Globus pallidus (tissue), 1 donor: ENCODE measurements at places on chromosomes 5 and 9.

DNA sequence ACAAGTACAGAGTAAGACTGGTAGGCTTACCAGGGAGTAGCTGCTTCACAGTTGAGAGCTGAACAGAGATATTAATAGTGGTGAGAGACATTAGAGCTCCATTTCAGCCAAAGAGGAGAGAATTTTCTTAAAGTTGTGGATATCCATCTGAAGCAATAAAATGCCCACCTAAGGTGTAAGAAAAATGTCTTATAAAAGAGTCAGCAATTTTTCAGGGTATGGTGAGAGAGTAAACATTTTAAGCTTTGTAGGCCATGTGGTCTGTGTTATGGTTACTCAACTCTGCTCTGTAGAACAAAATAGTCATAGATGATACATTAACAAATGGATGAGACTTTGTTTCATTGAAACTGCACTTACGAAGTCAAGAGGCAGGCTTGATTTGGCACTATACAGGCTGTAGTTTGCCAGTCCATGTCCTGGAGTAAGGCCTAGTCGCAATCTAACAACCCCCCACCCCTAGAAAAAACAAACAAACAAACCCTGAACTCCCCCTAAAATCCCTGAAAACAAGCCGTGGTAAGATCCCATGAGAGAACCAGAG lies 945.4 kb upstream of the SEMA6A start:
- no peak for DNase-seq

GRCh38 chr5:88934439-88934838 lies 51.5 kb upstream of the MEF2C start:
- no peak for DNase-seq

- no peak for DNase-seq
Measured at GRCh38 chr5:75460532-75460931, 50.9 kb downstream of the CERT1 start.

DNA sequence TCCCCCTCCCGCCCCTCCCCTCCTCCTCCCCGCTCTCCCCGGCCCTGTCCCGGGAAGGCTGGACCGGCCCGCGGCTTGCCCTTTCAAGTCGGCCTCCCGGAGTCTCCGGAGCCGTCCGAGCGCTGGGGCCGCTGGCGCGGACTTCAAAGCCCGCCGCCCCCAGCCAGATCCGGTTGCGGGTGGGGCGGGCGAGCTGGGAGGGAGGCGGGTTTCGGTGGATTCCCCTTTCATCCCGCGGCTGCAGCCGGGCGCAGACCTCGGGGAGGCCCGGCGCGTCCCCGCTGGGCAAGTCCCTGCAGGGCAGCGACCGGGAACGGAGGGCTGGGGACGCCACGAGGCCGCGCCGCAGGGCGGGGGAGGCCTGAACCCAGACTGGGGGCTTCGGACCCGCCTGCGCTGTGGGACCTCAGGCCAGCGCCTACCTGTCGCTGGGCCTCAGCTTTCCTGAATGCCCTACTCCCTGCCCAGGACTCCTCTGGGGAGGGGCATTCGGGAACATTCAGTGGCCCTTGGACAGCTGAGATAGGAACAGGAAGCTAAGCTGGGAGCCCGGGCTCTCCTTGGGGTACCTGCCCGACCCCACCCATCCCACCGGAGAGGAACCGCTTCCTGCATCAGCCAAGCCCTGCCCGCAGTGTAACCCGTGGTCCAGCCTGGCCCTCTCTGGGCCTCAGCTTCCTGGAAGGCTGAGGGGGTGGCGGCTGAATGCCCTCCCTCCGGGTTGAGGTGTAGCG lies 23.4 kb downstream of the C9orf50 start:
- DNase-seq: no peak

DNA sequence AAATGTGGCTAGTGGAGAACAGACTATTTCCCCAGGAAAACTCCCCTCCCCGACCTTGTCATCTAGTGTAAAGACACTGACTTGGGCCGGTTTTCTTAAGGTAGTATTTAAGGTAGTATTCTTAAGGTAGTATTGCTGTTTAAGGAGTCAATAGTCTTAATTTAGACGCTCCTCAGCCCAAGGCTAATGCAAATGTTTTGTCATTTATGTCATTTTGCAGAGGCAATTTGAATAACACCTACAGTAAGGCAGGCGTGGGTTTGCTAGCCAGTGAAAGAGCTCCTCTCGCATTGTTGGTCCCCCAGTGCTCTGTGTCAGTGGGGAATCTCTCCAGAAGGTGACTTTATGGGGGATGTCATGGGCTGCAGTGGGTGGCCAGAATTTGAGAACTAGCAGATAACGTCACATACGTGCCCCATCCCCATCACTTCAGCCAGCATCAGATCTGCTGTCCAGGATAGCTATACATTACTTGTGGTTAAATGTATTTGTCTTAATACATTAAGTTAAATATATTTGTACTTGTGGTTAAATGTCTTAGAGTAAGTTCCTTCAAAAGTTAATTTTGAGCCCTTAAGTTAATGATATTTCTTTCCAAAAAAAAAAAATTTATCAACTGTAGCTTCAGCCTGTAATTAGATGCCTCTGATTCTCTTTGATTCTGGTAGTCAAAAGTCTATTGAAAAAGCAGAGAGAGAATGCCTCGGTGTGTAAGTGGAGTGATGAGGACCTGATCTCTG lies 2.6 kb downstream of the PPP1R26 start:
- DNase-seq: no peak

DNA sequence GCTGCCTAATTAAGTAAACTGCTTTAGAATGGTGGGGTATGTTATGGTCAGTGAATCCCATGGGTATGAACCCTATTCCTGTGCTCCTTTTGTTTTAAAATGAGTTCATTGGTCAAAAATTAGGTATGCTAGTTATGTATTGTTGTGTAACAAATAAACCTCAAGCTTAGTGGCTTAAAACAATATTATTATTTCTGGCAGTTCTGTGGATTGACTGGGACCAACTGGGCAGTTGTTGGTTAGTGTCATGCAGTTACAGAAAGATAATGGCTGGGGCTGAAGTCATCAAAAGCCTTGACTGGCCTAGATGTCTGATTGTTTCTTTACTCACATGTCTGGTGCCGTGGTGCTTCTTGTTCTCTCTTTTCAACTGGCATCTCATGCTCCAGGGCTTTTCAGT lies 8.9 kb upstream of the PTAR1 start:
- no peak for DNase-seq

- DNase-seq: no peak
Measured at GRCh38 chr5:167895899-167896659, 395.4 kb upstream of the WWC1 start.

DNA sequence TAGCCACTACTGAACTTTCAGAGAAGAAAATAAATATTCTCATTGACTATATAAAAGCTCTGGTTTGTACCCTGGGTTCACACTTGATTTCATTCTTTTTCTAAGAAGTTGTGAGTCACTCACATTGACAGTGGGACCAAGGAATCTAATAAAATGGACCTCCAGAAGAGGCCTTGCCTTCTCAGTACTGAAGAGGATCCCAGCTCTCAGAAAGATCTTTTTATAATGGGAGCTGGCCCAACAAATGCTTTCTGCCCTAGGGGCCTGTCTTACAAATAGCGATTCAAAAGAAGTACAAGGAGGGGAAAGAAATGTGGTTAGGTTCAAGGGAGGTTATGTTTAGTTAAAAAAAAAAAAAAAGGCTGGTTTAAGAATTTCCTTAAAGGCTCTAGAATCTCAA lies 237.9 kb downstream of the ISL1 start:
- DNase-seq: no peak

- DNase-seq: no peak
Measured at GRCh38 chr5:149254506-149254905, 17.2 kb upstream of the AFAP1L1 start.

- DNase-seq: no peak
Measured at GRCh38 chr5:148542812-148543211, 111.5 kb downstream of the HTR4 start.

GRCh38 chr9:133493428-133493827 lies 14.5 kb upstream of the SLC2A6 start:
- DNase-seq: no peak

DNA sequence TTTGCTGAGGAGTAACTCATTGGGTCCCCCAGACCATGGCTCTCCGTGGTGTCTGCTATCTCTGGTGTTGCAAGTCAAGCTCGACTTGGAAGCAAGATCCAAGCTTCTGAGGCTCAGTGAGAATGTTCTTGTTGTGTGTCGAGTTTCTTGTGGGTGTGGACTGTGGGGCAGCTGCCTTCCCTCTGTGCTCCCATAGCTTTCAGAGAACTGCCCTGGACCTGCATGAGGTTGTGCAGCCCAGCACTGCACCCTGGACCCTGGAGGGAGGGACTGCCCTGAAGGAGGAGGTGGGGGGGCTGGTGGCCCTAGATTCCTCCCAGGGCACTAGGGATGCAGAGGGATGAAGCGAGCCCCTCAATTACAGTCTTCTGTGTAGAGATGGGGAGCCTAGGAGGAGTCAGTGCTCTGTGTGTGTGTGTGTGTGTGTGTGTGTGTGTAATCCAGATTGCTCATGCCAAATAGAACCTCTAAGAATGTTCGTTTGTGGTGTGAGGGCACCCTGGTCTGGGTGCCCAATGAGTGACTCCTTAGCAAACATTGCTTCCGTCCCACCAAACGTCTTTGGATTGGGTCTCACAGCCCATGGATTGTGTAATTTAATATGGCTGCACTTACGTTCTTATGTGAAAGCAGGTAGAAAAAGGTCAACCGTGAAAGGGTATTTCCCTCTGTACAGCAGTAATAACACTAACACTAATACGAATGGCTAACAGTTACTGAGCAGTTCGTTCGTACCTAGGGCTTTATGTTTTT lies 143.3 kb upstream of the LMX1B start:
- no peak for DNase-seq

DNA sequence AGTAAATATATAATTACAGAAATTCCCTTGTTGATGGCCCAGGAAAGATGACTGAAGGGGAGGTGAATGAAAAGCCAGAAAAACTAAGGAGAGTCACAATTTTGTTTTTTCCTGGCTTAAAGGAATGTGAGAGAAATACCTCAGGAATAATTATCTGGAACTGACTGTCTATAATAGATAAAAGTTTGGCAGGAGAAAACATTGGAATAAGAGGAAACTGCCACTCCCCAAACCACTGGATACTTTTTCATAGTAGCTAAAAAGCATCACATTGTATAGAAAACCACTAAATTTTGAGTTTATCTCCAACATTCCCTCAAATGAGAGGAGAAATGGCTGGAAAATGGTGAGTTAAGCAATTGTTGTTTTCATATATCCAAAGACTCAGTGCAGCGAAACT lies 326.0 kb downstream of the NPR3 start:
- DNase-seq: no peak

DNA sequence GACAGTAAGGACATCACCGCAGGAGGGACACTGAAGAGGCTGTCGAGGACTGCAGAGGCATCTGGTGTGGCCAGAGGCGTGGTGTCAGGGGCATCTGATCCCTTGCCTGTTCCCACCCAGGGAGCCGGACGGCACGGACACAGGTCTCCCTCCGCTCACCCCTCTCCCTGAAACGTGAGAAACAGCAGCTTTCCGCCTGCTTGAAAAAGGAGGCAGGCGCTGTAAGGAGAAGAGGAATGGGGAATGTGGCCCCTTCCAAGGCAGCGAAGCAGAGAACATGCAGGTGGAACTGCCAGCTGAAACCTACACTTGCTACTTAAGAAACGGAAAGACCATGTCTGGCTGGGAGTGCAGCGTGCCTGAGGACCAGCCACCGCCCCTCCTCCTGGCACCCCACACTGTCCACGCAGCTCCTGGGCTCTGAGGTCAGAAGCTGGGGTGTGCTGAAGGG lies 176.2 kb downstream of the GAPVD1 start:
- DNase-seq: no peak

- DNase-seq: no peak
Measured at GRCh38 chr5:160537116-160537515, 115.5 kb downstream of the PTTG1 start.

DNA sequence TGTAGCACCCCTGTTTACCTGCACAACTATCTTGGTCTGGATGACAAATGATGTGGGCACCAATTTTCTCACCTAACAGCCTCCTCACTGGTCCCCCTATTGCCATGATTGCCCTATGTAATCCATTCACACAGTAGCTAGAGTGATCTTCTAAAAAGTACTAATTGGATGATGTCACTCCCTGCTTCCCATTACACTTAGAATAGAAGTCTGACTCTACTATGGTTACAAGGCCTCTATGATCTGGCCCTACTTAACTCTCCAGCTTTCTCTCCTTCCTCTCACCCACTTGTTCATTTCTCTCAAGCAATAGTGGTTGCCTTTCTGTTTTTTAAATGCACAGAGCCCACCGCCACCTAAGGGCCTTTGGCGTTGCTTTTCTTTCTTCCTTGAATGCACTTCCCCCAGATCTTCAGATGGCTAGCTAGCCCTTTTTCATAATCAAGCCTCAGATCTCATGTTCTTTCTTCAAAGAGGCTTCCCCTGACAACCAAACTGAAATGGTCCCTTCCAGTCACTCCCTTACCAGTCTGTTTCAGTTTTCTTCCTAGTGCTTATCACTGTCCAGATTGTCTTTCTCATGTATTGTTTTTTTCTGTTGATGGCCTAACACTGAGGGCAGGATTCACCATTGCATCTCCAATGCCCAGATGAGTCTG lies 8.7 kb downstream of the IGIP start:
- no peak for DNase-seq

- DNase-seq: no peak
Measured at GRCh38 chr5:115602591-115603125, 379 bp upstream of the TICAM2 start.

DNA sequence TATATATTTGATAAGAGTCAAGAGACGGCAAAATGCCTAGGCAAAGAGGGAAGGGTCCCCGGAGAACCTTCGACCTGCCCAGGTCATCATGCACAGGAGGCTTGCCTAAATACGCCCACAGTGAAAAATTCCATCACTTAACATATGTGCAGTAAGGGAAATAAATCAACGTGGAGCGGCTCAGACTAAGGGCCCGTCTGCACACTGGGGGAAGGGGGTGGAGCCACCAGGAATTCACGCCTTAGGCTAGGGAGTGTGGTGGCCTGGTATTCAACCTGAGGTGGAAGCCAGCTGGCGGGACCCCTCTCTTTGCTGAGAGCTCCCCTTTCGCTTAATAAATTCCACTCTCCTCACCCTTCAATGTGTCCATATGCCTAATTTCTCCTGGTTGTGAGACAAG lies 8.3 kb downstream of the PTBP3 start:
- DNase-seq: no peak

DNA sequence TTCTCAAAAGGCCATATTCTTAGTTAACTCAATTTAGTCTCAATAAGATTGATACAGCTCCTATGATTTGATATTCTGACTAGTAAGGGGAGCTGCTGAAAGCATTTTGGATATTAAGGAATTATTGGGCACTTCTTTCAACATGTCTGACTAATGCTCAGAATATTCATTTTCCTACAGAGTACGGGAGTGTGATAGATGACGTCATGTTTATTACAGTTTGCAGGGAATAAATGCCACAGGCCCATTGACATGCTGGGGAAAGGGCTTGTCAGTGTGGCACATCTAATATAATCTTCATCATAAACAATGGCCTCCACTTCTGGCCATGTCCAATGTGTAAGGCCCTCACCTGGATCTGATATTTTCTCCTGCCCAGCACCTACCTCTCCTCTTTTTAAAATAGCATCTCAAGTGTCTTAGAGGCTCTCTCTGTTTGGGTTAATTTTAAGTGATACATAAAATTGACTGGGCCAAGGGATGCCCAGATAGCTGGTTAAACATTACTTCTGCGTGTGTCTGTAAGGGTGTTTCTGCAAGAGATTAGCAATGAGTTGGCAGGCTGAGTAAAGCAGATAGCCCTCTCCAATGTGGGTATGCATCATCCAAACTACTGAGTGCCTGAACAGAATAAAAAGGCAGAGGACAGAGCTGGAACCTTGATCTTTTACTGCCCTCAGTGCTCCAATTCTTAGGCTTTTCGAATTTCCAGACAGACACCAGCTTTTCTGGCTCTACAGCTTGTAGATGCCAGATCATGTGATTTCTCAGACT lies 99.3 kb downstream of the SLC24A2 start:
- no peak for DNase-seq

GRCh38 chr9:133733421-133733795 lies 4.7 kb downstream of the SARDH start:
- no peak for DNase-seq

GRCh38 chr9:96408409-96409280 lies 9.5 kb downstream of the ZNF367 start:
- no peak for DNase-seq
